ENCODE measurements at places on chromosomes 7 and 10.

DNA sequence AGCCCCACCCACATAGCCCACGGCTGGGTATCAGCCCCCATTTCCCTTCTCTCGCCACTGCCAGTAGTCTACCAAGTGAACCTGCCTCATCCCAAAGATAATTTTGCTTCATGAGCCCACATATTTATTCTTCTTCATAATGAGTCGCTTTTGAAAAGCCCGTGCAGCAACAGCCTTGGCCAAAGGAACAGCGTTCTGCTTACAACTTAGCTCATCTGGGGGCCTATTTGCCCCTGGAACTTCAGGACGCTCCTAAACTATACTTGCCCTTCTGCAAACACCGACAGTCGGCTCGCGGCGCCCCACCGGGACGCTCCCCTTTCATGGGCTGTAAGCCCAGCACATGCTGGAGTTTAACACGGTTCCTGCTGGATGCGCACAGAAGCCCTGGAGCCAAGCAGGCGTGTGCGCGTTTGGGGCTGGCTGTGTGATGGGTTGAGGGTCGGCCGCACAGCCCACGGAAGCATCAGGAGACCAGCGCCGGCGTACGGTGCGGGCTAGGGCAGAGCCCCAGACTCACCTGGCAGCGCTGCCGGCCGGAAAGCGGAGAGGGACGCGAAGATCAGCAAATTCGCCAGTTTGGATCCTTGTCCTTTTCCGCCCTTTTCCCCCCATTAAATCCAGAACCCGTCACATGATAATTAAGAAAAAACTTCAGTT is 370 bp downstream of the TMEM60 start:
- DNase-seq: no peak

GRCh38 chr7:69864822-69865221 is 266.5 kb downstream of the AUTS2 start:
- no peak for DNase-seq

DNA sequence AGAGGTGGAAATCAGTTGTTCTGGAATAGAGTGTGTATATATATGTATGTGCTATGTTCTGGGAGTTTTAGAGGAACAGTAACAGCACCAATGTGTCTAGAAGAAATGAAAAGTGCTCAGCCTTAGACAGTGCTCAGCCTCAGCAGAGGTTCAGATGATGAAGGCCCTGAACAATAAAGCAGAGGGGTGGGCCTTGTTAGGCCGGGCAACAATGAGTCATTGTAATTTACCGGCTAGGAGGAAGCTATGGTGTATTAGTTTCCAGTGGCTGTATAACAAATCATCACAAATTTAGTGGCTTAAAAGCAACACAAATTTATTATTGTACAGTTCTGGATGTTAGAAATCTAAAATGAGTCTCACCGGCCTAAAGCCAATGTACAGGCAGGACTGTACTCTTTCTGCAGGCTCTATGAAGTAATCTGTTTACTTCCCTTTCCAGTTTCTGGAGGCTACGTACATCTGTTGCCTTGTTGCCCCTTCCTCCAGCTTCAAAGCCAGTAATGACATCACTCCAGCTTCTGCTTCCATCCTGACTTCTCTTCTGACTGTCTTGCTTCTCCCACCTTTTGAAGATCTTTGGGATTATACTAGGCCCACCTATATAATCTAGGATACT is 84.6 kb downstream of the CH25H start:
- no peak for DNase-seq

- DNase-seq: no peak
Observed at GRCh38 chr10:22437620-22438588, 92.6 kb downstream of the SPAG6 start.

DNA sequence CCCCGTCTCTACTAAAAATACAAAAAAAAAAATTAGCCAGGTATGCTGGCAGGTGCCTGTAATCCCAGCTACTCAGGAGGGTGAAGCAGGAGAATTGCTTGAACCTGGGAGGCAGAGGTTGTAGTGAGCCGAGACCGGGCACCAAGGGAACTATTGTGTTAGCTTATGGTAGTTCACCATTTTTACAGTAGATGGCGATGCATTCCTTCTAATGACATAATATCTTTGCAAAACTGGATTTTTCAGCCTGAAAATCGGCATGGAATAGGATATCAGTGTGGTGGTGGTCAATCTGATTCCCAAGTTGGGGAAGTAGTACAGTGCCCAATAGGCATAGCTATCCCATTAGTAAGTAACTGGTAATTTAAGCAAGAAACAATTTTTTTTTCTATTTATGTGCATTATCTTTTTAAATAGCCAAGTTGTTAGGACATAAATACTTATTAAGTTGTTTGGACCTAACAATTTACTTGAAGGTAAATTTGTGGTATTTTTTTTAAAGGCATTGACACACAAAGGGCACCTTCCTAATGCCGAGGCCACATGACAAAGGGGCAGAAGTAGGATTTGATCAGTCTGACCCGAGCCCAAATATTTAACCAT is 17.6 kb upstream of the IMPDH1 start:
- DNase-seq: no peak

GRCh38 chr7:106756071-106756470 is 95.1 kb upstream of the CCDC71L start:
- DNase-seq: no peak

- DNase-seq: no peak
Observed at GRCh38 chr10:79269969-79270368, 77.3 kb upstream of the PPIF start.

- DNase-seq: no peak
Observed at GRCh38 chr10:7405637-7406036, 5.2 kb downstream of the SFMBT2 start.

GRCh38 chr10:122126763-122127659 is 138.0 kb downstream of the TACC2 start:
- no peak for DNase-seq

- DNase-seq: no peak
Observed at GRCh38 chr7:149355390-149356048, 93.5 kb downstream of the ZNF783 start.

- no peak for DNase-seq
Observed at GRCh38 chr7:131145770-131146169, 181.9 kb upstream of the MKLN1 start.

GRCh38 chr10:94307046-94307615 is 55.6 kb downstream of the NOC3L start:
- DNase-seq: no peak

All from right hindlimb (tissue), 1 donor.